ENCODE measurements at places on chromosomes 7 and 10.

DNA sequence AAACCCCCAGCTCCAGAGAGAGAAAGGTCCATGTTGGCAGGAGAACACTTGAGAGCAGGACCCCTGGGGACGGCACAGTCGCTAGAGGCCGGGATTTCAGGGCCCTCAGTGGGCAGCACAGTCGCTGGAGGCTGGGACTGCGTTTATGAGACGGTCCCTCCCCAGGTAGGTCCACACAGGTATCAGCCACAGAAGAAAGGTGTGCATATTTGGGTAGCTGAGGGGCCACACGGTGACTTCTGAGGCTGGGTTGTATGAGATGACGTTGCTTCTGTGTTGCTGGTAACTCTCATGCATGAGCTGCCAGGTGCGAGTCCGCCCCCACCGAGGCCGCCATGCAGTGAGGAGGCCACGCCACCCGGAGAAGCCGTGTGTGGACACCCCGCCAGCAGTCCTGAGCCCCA lies 56.9 kb upstream of the PPP2R2D start:
- no peak for DNase-seq

DNA sequence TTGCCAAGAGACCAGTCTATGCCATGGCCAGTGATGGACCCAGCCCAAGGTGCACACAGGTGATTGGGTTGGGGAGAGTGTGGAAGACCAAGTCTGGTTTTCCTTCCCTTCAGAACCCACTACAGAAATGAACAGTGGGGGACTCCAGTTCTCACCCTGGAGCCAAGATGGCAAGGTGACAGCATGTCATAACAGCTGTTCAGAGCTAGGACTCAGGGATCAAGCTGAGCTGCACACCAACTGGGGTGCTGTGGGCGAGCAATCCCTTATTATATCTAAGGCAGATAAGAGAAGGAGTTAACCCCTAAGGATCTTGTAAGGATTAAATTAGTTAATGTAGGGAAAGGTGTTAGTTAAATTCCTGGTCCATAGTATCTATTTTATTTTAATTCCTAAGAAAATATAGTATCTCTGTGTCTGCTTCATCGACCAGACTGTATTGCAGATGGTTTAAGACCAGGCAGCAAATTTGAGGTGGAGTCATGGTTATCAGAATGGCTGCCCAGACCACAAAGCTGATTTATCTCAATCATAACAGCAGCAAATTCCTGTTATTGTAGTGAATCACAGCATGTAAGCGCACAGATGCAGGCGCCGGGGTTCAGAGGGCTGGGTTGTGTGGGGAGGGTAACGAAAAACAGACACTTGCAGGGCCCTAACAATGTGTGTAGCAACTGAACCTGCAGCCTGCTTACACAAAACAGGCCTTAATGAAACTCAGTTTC lies 208.7 kb upstream of the ZNF32 start:
- peak; percentile 1 for DNase-seq

GRCh38 chr7:69691734-69692133 lies 93.5 kb downstream of the AUTS2 start:
- DNase-seq: no peak

DNA sequence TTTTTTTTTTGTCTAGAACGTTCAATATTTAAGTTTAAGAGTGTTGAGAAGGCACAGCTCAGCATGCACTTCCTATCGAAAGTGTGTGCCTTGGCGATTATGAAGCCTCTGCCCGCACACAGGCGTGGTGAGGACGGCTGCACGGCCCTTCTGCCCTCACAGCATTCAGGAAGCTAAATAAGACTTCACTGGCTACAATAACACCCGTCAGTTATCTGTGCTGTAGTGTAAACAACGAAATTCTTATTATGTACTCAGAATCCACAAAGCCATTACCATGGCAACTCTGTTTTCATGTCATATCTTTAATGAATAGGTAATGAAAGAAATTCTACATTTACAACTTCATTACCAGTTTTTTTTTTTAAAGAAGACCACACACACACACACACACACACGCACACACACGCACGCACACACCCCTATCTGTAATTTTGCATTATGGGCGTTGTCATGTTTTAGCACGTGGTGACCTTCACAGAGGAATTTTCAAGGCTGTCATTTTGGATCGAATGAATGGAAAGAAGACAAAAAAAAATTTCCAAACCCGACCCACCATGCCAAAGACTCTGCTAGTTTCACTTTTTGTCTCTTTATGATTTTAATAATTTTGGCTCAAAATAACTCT lies 254.8 kb upstream of the CTBP2 start:
- no peak for DNase-seq

- DNase-seq: peak; percentile 9
Measured at GRCh38 chr7:123580406-123581161, 21.0 kb upstream of the ASB15 start.

- no peak for DNase-seq
Measured at GRCh38 chr7:123070702-123071286, 75.3 kb upstream of the TAS2R16 start.
